Fibroblast of skin of scalp (primary cell): ENCODE measurements at places on chromosomes 7 and 10.

- peak; percentile 54 for DNase-seq
Observed at GRCh38 chr10:16644146-16644545, 122.5 kb upstream of the C1QL3 start.

DNA sequence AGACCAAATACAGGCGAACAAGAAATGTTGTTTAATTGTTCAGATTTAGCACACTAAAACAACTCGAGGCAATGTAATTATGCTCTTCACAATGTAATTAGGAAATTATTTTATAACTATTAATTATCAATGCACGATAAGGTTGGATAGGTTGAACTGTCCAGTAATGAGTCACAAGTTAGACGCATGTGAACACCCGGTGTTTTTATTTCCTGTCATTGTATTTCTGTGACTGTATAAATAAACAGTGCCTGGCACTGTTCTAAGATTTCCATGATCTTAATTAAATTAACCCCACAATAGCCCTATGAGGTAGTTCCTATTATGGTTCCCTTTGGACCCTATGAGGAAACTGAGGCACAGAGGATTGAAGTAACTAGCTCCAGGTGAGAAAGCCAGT is 26.2 kb downstream of the C10orf105 start:
- no peak for DNase-seq

DNA sequence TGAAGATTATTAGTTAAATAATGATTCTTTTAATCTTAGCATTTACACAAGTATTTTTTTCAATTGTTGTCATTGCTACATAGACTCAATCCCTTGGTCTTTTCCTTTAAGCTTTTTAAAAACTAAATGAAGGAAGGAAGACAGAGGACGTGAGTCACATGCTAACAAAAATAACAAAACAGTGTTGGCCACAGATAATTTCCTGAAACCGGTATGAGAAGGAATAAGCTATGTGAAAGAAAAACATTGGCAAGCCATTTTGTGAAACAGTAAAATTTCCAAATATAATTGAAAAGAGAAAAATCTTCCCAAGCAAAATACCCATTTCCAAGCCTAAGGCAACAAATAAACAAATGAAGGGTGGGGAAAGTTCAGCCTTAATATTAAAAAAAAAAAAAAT is 223.0 kb downstream of the AHR start:
- peak; percentile 85 for DNase-seq

GRCh38 chr7:84469034-84469433 is 274.4 kb upstream of the SEMA3A start:
- no peak for DNase-seq
